Panc1 (cell line): ENCODE measurements at places on chromosomes 5 and 9. TPM values are rescaled to one million over a fixed set of nuclear protein-coding genes. Genes with fewer than 3 reads are reported as not detected.

The KCNN2 gene
- not detected for total RNA-seq

The BSPRY gene
- total RNA-seq: 0.13 TPM

- no peak for DNase-seq
These were observed 1087.7 kb downstream of the CDH9 start for GRCh38 chr5:25950681-25951080.

GRCh38 chr5:76714751-76715485, 1.0 kb upstream of the F2R start:
- no peak for DNase-seq

- DNase-seq: no peak
These were observed 24.6 kb downstream of the SSBP2 start for GRCh38 chr5:81726297-81726696.

DNA sequence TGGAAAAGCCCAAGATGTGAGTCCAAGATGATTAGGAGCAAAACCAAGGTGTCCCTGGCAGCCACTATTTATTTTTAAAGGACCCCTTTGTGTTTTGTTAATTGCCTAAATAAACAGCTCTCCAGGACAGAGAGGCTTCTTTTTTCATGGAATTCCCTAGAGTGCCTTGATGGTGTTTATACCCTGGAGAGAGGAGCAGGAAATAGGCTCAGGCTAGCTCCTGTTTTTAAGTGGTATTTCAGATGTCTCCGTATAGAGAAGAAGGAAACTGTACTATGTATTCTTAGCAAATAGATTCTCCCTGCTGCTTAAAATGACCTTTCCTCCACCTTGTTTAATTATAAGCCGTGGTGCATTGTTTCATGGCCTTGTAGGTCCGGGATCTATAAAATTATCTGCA, 292.4 kb downstream of the CD180 start:
- DNase-seq: no peak

GRCh38 chr9:109002141-109002540, 11.2 kb downstream of the CTNNAL1 start:
- DNase-seq: no peak

DNA sequence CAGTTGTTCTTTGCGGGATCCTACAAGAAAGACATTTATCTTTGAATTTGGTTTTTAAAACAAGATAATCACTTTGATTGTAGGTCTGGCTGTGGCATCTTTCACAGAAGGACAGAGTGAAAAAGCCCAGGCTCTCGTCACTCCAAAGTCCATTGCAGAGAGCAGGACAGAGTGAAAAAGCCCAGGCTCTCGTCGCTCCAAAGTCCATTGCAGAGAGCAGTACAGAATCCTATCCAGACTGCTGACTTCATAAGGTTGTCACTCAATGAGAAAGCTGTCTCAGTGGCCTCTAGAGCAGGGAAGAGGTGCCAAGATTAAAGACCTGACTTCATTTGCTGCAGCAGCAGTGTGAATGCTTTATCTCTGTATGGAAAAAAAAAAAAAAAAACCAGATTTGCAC, 16.3 kb upstream of the GPX8 start:
- DNase-seq: no peak
